ENCODE measurements at places on chromosomes 4 and X.

- DNase-seq = no peak
Measured at GRCh38 chr4:69546134-69546765, 50.5 kb upstream of the UGT2B4 start.

- no peak for DNase-seq
Measured at GRCh38 chr4:57023104-57023503, 44.4 kb downstream of the POLR2B start.

DNA sequence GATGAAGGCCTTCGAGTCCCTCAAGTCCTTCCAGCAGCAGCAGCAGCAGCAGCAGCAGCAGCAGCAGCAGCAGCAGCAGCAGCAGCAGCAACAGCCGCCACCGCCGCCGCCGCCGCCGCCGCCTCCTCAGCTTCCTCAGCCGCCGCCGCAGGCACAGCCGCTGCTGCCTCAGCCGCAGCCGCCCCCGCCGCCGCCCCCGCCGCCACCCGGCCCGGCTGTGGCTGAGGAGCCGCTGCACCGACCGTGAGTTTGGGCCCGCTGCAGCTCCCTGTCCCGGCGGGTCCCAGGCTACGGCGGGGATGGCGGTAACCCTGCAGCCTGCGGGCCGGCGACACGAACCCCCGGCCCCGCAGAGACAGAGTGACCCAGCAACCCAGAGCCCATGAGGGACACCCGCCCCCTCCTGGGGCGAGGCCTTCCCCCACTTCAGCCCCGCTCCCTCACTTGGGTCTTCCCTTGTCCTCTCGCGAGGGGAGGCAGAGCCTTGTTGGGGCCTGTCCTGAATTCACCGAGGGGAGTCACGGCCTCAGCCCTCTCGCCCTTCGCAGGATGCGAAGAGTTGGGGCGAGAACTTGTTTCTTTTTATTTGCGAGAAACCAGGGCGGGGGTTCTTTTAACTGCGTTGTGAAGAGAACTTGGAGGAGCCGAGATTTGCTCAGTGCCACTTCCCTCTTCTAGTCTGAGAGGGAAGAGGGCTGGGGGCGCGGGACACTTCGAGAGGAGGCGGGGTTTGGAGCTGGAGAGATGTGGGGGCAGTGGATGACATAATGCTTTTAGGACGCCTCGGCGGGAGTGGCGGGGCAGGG, 568 bp downstream of the HTT start:
- DNase-seq = peak; percentile 65

DNA sequence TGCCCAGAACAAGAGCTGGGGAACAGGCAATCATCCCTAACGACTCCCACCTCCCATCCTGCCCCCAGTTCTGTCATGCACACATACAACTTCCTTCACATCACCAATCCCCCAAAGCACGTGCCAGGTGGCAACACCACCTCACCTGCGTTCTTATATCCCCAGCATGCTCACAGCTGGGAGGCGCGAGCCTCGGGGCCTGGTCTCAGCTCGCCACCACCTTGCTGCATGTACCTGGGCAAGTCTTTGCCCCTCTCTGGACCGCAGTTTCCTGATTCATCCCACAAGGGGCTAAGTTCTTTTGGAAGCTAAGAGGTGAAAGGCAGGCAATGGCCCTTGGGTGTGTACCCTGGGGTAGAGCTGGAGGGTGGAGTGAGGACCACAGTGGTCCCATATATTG, 119.2 kb upstream of the PJA1 start:
- no peak for DNase-seq

Measured in breast epithelium (tissue), 4 donors.